Hematopoietic multipotent progenitor cell treated with erythropoietin and hydrocortisone succinate and interleukin-3 and kit ligand, for 6 days (in vitro differentiated cells): ENCODE measurements at places on chromosomes 5 and 9.

DNA sequence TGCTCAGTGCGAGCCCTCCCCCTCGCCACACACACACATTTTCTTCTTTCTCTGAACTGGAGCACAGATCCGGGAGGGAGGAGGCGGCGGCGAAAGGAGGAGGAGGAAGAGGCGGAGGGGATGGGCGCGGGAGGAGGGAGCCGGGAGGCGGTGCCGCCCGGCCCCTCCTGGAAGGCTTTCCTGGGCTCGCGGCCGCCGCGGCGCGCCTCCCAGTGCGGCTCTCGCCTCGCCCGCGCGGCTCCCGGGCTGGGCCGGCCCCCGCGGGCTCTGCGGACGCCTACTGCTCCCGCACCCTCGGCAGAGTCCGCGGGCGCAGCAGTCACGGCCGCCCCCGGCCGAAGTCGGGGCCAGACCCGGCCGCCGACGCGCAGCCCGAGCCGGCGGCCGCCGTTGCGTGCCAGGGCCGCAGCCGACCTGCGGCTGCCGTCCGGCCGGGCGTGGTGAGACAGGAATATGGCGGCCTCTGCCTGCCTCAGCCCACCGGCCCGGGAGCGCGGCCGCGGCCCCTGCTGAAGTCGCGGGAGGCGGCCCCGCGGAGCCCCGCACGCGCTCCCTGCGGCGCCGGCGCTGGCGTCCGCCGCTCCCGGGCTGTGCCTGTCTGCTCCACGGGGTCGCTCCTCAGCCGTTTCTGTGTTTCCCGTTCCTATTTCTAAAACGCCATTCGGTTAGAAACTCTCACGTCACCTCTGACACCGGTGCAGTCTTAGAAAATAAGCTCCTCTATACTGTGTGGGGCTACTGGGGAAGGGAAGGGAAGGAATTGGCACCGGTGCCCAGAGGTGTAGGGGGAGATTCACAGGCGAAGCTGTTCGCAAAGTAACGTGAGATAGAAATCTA lies 500 bp upstream of the GNAQ start:
- DNase-seq: peak; percentile 96

GRCh38 chr9:13444245-13445102 lies 165.0 kb upstream of the MPDZ start:
- DNase-seq: no peak

DNA sequence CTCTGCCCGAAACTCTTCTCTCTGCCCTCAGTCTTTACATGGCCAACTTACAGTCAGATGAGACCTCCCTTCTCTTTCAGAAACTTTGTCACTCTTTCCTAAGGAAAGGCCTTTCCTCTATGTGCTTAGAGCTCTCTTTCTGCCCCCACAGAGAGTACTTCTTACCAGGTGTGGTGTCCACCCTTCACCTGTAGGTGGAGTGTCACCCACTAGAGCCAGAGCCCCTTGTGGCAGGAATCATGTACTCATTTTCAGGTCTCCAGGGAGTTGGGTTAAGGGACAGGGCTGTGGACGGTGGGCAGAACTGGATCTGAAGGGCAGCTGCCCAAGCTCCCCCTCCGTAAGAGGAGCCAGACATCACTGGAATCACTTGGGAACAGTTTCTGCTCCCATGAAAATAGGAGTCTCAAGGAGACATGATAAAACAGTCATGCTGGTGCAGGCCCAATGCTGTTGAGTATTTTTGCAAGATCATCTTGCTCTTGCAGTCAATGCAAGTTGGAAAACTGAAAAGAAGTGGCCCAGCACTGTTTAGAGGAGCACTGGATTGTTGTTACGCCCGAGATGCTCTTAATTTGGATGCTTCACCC lies 436.7 kb downstream of the ZSWIM6 start:
- peak; percentile 55 for DNase-seq

GRCh38 chr5:160467555-160468362 lies 46.1 kb downstream of the PTTG1 start:
- peak; percentile 86 for DNase-seq

DNA sequence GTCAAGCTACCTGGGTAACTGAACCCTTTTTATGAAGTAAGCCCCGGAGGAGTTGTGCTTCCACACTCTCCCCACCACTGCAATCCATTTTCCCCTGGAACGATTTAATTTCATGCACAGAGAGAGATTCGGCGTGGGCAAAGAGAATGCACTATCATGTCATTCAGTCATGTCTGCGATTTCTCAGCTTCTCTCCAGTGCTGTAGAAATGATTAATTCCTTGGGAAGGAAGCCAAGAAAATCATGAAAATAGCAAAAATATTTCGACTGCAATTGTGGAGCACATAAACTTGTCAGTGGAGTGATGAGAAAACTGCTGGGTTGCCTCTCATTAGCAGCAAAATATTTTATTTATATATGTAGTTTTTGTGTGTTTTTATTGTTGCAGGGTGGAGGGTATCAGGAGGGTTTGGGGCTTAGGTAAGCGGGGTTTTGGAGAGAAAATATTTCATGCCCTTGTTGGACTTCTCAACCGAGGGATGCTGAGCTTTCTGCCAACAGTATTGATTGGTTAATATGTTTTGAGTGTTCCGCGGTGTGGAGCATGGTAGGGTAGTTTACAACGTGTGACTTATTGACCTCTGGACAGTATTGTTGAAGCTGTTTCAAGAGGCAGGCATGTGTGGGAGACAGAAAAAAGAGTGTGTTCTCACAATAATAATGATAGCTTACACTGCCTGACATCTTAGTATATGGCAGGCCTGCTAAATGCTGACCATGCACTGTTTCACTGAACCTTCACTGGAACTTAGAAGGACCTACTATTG lies 69.3 kb downstream of the SGCD start:
- no peak for DNase-seq

DNA sequence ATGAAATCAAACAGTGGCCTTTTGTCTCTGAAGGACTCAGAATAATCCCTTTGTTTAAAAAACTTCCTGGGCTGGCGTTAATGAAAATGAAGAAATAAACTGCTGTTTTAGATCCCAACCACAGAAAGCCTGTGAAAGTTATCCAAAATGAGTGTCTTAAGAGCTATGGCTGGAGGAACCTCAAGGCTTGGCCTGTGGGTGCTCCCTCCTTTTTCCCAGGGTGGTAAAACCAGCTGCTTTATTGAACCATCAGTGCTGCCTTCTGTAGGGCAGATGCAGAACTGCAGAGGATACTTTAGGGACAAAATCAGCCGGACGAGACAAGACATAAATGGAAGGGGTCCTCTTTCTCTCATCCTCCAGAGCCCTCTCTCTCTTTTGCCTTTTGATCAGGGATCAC lies 100.9 kb downstream of the SMARCA2 start:
- DNase-seq: peak; percentile 56

DNA sequence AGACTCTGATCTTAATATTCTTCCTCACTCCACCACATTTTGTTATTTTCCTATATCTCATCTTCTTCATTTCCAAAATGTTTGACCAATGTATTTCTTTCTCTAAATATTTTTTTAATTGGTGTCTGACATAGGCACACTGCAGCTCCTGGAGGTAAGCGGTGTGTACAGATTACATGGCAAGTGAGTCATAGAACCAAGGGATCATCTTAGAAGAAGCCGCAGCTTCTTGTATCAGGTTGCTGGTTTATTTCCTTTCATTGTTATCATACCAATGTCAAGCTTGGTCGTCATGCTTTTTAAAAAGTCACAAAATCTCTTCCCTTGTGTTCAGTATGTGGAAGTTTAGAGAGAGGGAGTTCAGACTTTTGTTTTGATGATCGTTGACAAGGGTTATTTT lies 526.1 kb upstream of the CDH18 start:
- DNase-seq: no peak

DNA sequence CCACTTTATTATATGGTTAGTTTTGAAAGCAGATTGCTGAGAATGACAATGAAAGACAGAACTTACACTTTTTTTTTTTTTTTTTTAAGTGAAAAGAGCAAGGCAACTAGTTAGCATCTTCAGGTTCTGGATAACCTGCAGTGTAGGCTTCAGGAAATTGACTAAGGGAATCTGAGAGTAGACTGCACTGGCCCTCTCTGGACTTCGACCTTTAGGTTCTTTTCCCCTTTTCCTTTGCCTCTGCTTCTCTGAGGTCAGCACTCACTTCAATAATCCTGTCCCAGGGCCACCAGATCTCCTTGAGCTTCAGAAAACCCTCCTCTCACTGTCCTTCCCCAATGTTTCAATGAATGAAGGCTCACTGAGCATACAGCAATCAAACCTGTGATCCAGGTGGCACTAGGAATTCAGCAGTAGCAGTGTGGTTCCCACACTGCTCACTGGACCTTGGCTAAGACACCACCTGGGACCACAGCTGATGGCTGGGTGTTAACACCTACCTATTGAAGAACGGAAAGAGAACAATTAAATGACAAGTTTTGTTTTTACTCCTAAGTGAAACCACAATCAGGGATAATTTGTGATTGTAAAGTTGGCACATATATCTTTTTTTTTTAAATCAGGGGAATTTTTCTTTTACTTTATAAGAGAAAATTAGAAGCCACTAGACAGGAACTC lies 85.8 kb upstream of the IL6ST start:
- no peak for DNase-seq

DNA sequence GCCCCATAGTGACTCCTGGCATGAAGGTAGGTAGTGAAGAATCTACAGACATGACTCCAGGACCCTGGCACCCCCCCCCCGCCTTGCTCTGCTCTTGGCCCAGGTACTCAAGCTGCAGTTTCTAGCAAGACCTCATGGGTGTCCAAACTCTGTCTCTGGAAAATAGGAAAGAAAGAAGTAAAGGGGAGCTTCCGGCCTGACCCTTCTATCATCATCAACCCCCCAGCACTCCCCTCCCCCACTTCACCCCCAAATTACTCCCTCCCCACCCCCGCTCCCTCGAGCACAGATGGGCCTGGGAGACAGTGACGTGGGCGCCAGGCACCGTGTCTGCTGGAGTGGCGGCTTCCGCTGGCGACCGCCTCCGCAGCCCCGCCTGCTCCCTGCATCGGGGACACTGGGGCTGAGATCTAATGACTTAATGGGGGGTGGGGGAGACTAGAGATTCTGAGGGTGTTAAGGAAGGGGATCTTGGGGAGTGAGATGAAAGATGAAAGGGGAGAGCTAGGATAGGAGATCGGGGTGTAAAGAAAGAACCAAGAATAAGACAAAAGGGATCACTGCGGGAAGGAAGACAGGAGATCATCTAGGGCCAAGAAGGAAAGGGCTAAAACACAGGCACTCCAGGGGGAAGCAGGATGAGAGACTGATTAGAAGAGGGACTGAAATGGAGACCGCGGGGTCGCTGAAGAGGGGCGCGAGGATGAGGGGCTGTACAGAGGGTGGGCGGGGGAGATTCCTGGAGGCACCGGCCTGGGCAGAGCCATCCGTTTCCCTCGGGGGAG lies 1.1 kb upstream of the DNAJB5 start:
- DNase-seq: no peak

DNA sequence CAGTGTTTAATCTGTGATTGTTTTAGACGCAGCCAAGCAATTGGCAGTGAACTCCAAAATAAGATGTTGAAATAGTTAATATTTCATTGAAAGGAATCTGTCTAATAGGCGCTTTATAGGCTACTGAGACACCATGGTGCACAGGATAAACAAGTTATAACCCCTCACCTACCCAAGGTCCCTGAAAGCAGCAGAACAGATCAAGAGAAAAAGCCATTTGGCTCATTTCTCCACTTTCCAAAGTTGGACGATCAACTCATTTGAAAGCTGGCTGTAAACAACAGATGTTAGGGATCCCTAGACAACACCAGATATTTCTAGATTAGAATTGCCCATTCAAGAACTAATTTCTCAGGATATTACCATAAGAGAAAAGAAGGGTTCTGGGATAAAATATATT lies 4.9 kb downstream of the PUM3 start:
- no peak for DNase-seq

- DNase-seq: no peak
Observed at GRCh38 chr5:15550502-15551112, 50.6 kb downstream of the FBXL7 start.

DNA sequence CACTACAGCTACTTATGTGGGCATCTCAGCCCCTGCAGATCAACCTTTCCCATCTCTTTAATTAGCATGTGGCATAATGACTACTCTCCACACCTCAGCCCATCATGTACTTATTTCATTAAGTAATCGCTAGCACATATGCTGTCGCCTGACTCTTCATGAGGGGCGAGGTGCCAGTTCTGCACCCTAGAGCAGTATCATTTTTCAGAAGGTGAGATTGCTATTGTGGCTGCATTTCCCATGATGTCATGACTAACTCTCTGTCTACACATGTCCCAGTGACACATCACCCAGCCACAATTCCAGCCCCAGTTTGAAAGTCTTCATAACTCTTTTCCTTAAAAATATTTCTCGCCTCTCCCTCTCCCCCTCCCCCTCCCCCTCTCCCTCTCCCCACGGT lies 7.6 kb upstream of the F2RL1 start:
- DNase-seq: no peak

DNA sequence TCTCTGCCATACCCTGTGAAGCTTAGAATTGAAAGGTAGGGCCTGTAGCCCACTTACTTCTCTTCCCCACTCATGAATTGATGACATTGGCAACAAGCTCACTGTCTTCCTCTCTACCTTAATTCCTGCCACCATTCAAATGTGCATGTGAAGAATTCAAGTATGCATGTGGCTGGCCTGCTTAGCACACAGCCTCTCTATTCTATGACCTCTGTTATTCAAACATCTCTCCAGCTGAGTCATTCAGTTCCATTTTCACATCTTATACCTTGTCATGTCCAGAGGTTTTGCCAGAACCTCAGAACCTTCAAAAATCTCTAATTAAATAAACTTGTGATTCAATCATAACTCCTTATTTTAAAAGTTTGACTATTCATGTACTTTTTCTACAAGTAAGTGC lies 114.7 kb upstream of the MAN2A1 start:
- DNase-seq: no peak

DNA sequence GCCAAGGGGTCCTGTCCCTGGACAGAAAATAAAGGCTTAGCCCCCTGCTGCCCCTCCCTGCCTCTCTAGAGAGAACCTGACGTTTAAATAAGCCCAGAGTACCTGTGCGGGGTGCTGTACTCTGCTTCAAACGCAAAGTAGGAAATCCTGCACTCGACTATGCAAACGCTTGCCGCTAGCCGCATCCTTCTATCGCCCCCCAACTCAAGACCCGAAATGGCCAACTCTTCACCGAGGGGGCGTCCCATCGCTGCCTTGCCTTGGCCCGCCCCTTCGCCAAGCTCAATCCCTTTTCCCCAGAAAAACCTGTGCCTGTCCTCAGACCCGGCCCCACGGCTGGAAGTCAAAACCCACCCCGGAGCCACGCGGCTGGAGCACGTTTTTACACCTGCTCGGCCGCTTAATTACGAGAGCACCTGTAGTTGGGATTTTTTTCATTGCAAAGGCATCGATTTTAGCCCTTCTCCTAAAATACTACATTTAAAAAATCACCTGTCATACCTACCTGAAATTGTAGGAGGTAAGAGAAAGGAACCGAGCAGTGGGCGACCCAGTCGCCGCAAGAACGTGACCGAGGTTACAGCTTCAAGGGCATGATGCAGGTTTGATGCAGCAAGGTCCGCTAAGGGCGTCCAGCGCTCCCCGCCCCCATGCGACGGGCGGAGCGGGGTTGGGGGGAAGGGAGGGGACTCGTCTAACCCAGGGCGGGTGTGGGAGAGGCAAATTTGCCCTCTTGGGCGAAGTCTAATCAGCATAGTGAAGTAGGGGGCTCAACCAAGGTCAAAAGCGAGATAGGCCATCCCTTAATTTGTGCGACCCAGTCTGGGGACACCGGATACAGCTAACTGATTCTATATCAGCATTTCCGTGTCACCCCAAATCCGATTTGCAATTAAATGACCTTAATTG lies 3.5 kb downstream of the ELAVL2 start:
- no peak for DNase-seq

GRCh38 chr5:150670948-150671310 lies 9.9 kb downstream of the MYOZ3 start:
- no peak for DNase-seq
